NCI-H345 (cell line): ENCODE measurements at places on chromosomes 7 and 10.
A peak's percentile ranks its signal among the peaks of the same experiment; 100 is the strongest.

- DNase-seq, result no peak
These were observed 181.4 kb downstream of the GNAT3 start for GRCh38 chr7:80330434-80330833.

DNA sequence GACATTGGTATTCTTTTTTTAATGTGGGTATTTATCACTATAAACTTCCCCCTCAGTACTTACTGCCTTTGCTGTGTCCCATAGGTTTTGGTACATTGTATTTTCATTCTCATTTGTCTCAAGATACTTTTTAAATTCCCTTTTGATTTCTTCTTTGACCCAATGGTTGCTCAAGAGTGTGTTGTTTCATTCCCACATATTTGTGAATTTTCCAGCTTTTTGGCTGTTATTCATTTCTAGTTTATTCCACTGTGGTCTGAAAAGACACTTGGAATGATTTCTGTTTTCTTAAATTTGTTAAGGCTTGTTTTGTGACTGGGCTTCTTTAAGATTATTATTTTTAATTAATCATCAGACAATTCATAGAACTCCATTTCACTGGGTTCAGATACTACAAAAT lies 105.0 kb downstream of the EPC1 start:
- DNase-seq, result no peak

DNA sequence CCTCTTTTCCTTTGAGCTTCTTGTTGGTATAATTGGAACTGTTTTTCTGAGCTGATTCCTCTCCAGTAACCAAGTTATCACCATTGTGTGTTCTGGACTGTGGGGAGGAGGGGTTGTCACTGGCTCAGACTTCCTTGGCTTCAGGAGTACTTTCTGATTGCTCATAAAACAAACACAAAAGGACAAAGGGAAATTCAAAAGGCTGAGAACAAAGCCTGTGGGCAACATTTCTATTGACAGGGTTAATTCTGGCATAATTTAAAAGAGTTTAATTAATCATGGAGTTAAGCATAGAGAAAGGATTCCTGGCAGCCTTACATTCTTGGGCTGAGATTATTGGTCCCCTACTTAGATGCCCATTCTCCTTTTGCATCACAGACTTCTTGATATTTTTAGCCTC lies 222.9 kb upstream of the KMT2E start:
- DNase-seq, result no peak

GRCh38 chr10:111988646-111989045 lies 194.9 kb downstream of the GPAM start:
- DNase-seq, result no peak

DNA sequence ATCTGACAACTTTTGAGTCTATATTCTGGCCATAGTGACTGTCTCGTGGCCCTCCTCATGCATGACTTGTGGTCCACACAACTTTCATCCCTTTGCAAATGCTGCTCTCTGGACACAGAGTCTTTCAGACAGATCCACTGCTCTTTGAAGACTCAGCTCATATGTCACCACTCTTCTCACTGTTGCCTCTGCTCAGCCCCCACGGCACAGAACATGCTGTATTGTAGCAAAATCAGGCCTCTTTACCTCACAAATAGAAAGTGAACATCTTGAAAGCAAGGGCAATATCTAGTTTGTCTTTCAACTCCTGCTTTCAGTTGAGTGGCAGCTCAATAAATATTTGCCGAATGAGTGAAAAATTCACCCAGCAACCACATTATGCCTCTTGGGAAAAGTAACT lies 443.5 kb downstream of the NRG3 start:
- DNase-seq, result no peak

DNA sequence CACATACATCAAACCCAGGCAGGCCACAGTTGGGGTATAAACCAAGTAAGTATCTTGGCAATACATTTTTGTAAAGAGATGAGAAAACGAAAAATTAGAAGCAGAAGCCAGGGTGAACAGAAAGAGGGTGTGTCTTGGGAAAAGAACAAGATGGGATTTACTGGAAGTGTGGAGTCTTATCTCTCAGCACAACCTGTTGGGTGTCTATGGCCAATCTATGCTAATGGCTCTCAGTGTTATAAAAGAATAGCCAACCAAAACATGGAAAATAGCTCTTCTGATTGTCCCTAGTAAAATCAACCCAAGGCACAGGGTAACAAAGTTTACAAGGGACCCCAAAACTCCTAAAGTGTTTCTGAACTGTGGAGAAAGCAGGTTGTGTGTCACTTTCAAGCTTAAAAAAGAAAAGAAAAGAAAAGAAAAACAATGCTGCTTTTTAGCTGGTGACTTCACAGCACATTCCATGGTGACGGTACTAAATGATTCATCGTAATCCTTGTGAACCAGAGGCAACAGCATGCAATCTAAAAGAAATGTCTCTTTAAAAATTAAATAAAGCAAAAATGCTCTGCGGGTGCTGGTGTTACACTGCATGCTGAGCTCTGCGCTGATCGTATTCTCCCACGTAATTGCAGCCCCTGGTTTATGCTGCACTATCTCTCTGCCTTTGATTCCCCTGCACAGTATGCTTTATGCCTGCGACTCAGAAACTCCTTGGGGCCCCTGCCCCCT lies 100.8 kb downstream of the C10orf90 start:
- no peak for DNase-seq

GRCh38 chr10:91525896-91526712 lies 106.8 kb downstream of the PPP1R3C start:
- no peak for DNase-seq

GRCh38 chr7:124790645-124791044 lies 25.1 kb upstream of the GPR37 start:
- no peak for DNase-seq

DNA sequence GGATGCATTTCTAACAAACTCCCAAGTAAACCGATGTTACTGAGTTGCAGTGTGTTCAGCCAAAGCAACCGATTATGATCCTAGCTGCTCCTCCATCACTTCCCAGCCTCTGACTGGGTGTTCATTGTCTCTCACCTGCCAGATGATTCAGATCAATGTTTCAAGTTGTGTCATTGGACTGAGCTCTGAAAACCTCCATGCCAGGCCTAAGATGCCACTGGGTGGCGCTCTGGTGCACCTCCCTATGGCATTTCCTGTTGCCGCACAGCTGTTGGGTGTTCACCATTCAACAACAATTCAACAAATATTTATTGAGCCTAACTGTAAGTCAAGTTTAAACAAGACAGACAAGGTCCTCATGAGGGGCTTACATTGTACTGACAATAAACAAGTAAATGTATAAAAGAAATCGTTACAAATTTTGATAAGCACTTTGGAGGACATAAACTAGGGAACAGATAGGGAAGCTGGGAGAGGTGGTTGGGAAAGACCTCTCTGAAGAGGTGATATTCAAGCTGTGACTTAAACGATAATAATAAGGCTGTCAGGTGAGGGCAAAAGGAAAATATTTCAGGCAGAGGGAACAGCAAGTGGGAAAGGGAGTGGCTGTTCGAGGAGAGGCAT lies 22.8 kb downstream of the RGR start:
- DNase-seq, result peak; percentile 42

GRCh38 chr7:86911659-86912058 lies 147.8 kb downstream of the ELAPOR2 start:
- DNase-seq, result no peak

GRCh38 chr10:122161795-122162194 lies 109.3 kb upstream of the BTBD16 start:
- no peak for DNase-seq

DNA sequence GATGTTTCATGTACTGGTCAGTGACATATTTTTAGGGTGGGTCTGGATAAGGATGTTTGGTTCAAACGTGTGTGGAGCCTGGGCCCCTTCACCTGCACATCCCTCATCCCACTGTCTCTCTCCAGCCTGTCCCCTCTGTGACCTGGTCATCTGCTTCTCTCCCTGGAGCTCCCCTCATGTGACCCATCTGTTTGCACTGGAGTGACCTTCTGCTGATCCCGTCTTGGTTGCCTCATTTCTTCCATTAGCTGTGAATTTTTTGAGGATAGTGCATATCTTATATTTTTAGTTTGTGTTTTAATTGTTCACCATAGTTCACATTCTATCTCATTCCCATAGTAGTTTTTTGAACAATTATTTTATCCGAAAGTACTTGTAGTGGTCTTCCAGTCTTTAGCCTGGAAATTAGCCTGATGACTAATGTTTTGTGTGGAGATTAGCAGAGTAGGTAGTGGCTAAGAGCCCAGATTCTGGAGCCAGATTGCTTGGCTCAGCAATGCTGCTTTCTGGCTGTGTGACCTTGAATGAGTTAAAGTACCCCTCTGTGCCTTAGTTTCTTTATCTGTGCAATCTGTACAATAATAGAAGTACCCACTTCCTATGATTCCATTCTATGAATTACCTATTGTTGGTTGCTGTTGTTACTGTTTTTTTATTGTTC lies 224.5 kb downstream of the LRMDA start:
- no peak for DNase-seq

DNA sequence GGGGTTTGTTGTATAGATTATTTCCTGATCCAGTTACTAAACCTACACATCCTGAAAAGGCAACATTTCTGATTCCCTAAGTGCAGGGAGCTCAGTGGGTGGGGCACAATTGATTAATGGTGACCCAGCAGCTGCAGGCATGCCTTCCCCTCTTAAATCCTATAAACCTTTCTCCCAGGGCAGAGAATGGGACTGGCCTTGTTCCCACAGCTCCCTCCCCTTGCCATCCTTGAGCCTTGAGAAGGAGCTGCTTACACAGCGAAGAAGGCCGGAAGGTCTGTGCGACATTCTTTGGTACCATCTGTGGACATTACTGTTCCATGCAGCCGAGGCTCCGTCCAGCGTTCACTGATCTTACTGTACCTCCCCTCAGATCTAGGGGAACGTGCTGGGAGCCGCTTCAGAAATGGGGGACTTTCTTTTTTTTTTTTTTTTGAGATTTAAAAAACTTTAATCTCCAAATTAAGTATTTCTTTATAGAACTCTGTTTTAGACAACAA lies 14.3 kb downstream of the KLF6 start:
- no peak for DNase-seq

GRCh38 chr7:117775801-117776200 lies 97.4 kb downstream of the CTTNBP2 start:
- no peak for DNase-seq
